Thymus (tissue), 14 donors: ENCODE measurements at places on chromosomes 6 and 20. TPM values are rescaled to one million over a fixed set of nuclear protein-coding genes. Genes with fewer than 3 reads are reported as not detected.

DNA sequence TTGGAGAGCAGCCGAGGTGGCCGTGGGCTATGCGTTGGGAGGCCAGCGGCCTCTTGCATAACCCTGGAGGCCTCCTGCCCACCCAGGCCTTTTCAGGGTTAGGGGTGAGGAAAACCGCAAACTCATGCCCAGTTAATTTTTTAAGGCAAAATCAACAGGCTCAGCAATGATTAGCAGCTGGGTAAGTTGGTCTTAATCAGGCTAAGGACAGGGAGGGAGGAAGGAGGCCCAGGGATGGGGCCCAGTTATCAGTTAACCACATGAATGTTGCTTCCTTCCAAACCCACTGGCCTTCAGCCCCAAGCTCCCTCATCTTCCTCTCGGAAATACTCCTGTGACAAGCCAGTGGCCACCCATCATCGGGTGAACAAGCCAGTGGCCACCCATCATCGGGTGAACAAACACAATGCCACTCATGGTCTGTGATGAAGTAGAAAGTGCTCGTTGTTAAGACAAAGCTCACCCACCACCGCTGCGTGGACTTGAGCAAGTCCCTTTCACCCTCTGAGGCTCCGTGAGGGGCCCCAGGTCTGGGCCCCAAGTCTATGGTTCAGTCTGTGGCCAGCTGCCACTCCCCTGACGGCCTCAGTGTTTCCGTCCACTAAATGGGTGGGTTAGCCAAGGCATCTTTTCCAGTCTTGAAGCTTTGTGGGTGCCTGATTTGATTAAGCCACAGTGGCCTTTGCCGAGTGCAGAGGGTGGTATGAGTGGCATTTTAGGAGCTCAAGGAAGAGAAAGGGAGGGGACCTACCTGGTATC is 39.4 kb downstream of the HNF4A start:
- DNase-seq: no peak

DNA sequence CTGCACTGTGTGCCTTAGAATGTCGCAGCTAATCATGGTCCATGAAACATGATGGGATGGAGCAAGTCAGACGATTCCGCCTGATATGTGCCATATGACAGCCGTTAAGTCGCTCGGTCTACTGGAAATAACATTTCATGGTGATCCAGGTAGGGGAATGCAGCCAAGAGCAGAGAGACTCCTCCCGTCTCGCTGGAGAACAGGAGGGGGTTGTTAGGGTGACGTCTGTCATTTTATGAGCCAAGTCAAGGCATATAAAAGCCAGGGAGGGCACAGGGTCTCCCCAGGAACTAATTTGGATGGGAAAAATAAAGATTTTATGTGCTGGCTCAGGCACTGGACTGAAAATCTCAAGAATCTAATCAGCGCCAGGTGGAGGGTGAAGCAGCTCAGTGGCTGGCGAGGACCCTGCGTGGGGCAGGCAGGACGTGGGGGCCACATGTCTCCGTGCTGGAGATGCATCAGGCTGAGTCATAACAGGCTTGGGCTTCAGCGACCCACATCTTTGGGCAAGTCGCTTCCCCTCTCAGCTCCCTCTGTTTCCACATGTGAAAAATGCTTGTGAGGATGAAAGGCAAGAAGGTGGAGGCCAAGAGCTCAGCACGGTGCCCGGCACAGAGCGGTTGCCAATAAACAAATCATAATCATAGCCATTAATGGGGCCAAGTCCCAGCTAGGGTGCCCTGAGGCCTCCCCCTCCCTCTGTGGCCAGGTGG is 234.6 kb downstream of the ANKRD60 start:
- no peak for DNase-seq

The SIRPD gene
- polyA plus RNA-seq: 0.46 TPM

GRCh38 chr6:164102693-164103092 is 688.2 kb downstream of the QKI start:
- DNase-seq: no peak

DNA sequence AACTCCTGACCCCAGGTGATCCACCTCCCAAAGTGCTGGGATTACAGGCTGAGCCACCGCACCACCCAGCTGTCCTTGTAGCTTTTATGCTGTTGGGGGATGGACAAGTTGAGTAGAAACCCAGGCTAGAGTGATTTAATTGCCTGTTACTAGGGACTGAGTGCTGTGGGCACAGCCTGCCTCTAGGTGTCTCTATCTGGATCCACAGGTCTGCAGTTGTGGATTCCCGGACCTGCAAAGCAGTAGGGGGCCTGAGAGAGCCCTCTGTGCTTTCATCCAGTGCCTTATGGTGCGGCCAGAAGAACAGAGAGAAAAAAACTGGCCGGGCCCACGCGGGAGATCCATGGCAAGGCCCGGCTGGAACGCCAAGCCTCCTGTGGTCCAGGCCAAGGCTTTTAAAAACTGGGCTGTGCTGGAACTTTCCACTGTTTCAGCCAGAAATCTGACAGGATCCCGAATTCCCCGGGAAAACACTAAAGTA is 5.2 kb downstream of the SIRPA start:
- no peak for DNase-seq

- peak; percentile 55 for DNase-seq
These were observed 125.6 kb downstream of the CARMIL1 start for GRCh38 chr6:25404693-25405169.

The FAM83C gene
- 0.14 TPM for polyA plus RNA-seq

The DLK2 gene
- polyA plus RNA-seq: 10.0 TPM

DNA sequence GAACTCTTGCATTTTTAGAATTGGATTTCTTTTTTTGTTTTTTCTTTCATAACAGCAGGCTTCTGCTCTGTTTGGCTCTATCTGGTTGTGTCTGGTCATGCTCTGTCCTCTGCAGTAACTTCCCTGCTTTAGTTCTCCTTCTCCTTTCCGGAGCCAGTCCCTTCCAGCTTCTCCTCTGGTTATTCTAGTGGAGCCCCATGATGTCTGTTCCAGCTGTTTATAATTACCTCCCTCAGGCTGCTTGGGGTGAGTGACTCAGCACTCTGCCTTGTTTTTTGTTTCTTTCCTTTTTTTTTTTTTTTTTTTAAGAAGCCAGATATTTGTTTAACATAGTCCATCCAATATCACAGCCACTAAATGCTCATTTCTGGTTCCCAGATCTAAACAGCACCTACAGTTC is 409.6 kb downstream of the MAFB start:
- no peak for DNase-seq

DNA sequence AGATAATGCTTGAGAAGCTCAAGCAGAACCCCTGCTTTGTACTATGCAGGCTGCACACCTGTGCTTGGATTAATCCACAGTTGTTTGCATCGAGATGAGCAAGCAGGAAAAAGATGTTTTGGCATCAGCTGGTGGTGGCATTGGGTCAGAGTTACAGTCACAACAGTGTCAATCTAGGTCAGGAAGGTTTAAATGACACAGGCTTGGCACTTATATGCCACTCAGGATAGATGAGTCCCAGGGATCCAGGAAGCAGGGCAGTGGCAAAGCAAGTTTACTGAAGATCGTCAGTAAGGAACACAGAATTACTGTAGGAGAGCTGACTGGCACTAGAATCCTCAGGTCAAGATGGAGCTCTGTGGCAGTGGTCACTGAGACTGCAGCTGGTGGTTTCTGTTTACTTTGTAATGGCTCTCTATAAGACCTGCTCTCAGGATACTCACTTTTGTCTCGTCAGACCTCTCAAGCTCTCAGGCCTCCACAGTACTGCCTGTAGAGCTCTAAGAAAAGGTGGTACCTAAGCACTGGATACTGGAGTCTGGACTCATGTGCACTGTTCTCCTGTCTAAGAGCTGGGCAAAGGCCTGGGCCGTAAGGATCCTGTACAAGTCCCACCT is 110.1 kb upstream of the HS3ST5 start:
- no peak for DNase-seq

GRCh38 chr6:64861039-64861651 is 845.9 kb downstream of the EYS start:
- DNase-seq: no peak

DNA sequence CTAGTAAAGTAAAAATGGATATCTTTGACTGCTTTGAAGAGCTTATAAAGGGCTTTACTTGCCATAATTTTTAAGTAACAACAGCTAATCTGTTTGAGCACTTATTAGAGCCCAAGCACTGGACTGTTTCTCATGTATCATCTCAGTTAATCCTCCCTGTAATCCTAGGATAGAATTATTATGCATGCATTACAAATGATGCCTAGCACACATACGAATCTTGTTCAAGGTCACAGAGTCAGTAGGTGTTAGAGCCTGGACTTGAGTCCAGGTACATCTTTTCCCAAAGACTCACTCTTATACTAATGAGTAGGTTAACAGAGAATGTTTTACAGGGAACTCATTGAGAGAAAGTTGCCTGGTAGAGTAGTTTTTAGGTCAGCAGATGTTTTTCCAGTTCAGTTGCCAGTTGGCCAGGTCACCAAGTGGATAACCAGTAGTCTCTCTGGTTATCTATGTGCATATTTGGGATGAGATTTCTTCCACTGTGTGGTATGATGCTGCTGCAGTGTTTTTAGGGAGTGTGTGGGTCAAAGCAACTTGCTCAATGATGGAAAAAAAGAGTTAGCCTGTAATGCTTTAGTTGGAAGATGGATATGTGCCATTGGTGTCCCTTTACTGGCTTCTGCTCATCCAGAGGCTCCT is 32.3 kb upstream of the LAMA4 start:
- DNase-seq: no peak
